ENCODE measurements at places on chromosomes 6 and 20. TPM values are rescaled to one million over a fixed set of nuclear protein-coding genes. Genes with fewer than 3 reads are reported as not detected.

DNA sequence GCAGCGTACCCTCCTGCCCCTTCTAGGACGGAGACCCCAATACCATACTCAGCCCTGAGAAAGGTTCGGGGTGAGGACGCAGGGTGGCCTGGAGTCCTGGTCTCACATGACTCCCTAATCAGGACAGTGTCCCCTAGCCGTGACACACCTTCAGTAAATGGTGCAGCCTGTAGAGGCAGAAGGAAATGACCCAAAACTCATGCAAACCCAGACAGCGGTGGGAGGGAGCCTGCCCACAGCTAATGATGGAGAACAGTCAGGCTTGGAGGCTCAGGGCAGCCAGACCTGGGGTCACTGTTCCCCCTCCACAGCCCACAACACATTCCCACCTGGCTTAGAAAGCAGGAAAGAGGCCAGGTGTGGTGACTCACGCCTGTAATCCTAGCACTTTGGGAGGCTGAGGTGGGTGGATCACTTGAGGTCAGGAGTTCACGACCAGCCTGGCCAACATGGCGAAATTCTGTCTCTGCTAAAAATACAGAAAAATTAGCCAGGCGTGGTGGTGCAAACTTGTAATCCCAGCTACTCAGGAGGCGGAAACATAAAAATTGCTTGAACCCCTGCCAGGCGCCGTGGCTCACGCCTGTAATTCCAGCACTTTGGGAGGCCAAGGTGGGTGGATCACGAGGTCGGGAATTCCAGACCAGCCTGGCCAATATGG is 8.8 kb upstream of the HMGA1 start:
- DNase-seq, result no peak

DNA sequence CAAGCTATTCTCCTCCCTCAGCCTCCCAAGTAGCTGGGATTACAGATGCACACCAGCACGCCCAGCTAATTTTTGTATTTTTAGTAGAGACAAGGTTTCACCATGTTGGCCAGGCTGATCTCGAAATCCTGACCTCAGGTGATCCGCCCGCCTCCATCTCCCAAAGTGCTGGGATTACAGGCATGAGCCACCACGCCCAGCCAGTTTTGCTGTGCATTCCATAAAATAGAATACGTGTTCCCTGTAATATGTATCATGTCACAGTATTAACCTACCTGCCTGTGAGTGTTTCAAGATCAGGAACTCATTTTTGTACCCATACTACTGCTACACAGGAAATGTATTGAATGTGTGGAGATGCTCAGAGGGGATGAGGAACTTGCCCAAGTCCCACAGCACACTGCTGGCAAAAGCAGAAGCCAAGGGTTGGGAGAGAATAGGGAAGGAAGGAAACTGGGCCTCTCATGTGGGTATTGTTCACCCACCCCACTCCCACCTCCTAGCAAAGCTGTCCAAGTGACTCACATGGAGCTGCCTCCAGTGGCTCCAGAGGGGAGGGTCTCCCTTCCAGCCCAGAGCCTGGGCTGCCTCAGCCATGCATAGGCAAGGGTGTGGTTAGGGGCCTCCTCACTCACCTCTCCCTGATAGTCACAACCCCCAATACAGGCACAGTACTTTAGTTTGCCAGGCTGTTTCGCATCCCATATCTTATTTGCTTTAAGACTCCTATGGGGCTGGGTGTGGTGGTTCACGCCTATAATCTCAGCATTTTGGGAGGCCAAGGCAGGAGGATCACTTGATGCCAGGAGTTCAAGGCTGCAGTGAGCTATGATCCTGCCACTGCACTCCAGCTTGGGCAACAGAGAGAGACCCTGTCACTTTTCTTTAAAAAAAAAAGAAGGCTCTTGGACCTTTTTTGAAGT is 9.4 kb downstream of the HM13 start:
- no peak for DNase-seq

The ETV7 gene
- total RNA-seq, result 0.30 TPM

The LSM14B gene
- total RNA-seq, result 58.2 TPM

The OR12D3 gene
- total RNA-seq, result not detected

All from CD8-positive, alpha-beta T cell (primary cell).